ENCODE measurements at places on chromosomes 6 and 20.

DNA sequence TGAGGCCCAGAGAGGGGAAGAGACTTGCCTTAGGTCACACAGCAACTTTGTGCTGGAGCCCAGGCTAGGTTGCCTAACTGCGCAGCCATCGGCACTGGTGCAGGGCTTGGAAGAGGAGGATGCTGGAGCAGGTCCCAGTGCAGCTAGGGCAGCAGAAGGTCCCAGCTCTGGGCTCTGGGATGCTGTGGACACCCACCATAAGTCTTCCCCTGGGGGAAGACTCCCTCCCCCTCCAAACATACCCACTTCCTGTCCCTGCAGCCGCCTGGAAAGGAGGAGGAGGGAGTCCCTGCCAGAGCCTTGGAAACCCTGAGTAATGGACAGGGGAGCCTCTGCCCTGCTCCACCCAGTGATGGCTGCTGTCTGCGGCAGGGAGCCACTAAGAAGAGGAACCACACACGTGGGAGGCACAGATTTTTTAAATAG lies 93.6 kb downstream of the NCR2 start:
- DNase-seq = peak; percentile 69

- DNase-seq = no peak
Observed at GRCh38 chr6:14210077-14210476, 92.5 kb downstream of the CD83 start.

GRCh38 chr6:13654496-13654895 lies 39.4 kb downstream of the NOL7 start:
- DNase-seq = no peak

- no peak for DNase-seq
Observed at GRCh38 chr20:18057994-18058349, 256 bp upstream of the OVOL2 start.

DNA sequence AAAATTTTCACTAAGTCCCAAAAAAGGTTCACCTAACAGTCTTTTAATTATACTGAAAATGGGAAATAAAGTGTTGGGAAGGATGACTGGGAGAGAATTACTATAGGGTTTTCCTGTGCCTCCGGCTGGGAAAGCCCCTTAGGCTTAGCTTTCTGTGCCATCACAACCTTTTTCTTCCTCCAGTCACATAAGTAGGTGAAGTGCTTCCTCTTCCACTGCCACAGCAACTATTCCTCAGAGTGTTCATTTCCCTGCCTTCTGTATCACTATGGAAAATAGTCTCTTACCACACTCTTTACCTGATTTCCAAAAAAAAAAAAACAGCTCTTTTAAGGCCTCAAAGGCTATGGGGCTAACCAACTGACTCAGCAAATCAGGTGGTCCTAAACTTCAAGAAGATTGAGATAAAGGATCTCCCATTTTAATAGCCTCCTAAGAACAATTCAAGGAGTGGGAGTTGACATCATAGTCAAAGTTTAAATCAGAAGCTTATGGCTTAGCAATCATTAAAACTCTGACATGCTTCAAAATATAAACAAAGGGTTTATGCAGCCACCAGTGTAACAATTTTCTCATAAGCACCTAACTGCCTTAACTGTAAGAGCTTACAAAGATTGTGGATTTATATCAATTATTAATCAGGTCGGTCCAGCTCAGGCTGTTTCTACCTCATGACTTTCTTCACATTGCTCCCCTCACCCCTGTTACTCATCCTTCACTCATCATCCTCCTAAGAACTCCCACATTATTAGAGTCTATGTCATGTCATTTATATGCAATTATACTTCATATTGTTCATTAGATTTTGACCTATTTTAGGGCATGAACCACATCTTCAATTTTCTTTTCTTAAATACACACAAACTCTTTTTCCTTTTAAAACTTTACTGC lies 95.3 kb downstream of the RNGTT start:
- no peak for DNase-seq

- DNase-seq = no peak
Observed at GRCh38 chr6:55137929-55138693, 36.2 kb upstream of the HCRTR2 start.

GRCh38 chr6:160766657-160766988 lies 64.6 kb downstream of the PLG start:
- DNase-seq = no peak

GRCh38 chr6:121881974-121882667 lies 446.7 kb downstream of the GJA1 start:
- no peak for DNase-seq

GRCh38 chr6:161367472-161367871 lies 93.6 kb upstream of the AGPAT4 start:
- DNase-seq = no peak

DNA sequence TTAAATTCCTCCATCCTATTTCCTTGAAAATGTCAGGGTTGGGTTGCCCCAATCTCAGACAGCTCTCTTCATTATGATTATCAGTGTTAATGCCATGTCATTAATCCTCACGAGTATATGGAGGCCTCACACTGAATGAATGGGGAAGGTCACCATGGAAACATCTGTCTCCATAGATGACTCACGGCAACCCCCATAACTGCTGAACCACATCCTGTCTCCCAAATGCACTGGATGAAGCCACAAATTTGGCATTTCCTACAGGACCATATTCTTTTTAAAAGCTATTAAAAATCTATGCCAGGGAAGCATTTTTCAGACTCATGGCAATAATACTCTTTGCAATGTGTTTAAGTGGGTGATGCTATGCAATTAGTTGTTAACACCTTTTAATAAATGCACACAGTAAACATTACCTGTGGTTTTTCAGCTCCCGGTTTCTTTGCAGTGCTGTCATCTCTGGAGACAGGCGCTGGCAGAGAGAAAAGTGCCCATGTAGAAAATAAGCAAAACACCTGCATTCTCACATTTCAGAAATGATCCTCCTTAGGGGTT lies 80.1 kb upstream of the PTPRK start:
- DNase-seq = no peak

- no peak for DNase-seq
Observed at GRCh38 chr6:109801794-109802193, 110.7 kb downstream of the FIG4 start.

GRCh38 chr6:31765910-31766794 lies 3.7 kb downstream of the SAPCD1 start:
- no peak for DNase-seq

DNA sequence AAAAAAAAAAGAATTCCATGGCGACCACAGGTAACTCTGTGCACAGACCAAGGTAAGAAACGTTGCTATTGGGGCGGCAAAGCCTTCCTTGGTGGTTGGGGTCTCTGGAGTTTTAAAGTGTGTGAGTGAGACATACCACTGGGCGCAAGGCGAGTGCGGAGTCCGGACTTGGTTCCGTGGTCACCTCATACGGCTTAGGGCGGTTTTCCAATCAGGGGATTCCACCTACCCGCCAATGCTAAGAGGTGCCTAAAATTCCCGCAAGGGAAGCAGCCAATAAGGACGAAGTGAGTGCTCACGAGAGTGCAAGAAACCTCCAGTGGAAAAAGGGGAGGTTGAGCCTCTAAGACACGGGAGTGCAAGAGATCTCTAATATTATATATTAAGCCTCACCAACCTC lies 68.6 kb upstream of the PRSS16 start:
- DNase-seq = no peak

DNA sequence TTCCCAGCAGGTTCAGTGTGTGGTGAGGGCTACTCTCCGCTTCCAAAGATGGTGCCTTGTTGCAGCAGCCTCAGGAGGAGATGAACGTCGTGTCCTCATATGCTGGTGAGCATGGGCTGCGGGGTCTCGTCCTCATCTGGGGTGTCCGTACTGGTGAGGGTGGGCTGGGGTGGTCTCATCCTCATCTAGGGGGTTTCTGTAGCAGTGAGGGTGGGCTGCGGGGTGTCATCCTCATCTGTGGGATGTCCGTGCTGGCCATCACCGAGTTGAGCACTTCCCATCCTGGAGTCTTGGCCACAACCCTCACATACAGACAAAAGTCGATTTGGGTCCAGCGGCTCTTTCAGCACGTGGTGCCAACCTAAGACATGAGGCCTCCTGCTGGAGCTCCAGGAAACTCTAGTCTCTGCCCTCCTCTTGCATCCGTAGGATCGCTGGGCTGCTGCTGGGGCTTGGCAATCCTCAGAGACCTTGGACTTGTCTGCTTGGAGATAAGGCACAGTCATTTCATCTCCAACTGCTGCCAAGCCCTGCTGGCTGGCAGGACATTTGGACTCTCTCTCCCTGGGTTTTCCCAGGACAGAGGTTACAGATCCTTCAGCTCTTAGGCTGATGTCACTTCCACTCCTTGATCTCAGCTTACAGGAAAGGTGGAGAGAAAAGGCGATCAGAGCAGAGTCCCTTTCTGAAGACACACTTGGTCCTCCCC lies 160.4 kb downstream of the PACRG start:
- DNase-seq = no peak

DNA sequence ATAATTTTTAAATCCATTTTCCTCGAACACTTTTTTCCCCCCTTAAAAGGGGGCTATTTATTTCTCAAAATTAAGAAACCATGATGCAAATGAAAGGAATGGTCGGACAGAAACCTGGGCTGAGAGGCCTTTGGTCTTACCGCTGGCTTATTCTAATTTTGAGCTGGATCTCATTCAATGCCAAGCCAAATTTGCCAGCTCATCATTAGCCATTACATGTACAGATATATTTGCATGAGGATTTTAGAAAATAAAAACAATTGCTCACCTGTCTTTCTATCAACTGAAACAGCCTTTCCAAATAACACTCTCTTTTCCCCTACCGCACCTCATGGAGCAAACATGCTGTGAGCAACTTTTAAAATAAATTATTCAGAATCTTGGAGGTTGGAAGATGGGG lies 219.5 kb upstream of the DTNBP1 start:
- no peak for DNase-seq

DNA sequence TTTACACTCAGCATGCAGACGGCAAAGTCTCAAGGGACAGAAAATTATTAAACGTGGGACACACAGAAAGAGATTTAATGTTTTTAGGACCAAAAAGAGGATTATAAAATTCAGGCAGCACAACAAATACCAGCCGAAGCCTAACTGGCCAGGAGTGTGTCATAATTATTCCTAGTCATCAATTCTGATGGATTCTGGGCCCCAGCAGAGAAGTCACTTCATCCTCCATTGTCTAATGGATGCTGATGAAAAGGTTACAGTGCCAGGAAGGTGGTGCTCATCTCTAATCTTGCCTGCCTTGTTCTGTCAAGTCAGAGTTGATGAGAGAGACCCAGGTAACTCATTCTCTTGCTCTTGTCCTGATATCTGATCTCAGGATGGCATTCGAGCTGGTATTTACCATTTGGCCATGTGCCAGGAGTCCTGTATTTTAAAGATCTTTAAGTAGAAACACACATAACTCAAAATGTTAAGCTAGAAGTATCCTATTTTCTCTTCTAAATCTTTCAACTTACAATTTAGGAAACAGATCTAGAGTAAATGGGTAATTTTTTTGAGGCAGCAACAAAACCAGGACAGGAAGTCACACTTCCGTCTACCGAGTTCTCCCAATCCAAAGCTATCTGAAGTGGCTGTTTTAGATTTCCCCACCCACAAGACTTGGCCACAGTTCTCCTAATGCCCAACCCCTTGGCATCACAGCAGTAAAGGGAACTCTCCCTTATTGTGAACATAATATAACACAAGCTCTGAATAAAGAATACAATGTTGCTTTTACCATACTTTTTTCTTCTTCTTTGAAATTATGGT lies 50.0 kb downstream of the ADAT2 start:
- DNase-seq = no peak

- DNase-seq = no peak
Observed at GRCh38 chr6:20198775-20199174, 13.5 kb downstream of the MBOAT1 start.

DNA sequence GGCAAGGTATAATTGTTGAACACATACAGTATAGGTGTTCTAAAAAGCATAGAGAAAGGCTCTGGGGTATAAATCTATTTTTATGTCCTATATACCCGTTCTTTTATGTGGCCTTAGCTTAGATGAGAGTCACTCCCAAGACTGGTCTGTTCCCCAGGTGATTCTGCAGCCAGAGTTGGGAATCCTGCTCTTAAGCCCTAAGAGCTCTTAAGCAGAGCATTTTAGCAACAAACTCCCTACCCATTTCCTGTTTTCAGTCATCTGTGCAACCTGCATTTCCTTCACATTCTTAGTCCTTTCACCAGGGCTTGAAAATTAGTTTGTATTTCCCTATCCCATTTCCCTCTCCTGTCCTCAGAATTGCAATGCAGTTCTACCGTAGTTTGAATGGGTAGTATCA lies 166.1 kb downstream of the HS3ST5 start:
- no peak for DNase-seq

- no peak for DNase-seq
Observed at GRCh38 chr20:59575653-59576052, 28.7 kb upstream of the PHACTR3 start.

DNA sequence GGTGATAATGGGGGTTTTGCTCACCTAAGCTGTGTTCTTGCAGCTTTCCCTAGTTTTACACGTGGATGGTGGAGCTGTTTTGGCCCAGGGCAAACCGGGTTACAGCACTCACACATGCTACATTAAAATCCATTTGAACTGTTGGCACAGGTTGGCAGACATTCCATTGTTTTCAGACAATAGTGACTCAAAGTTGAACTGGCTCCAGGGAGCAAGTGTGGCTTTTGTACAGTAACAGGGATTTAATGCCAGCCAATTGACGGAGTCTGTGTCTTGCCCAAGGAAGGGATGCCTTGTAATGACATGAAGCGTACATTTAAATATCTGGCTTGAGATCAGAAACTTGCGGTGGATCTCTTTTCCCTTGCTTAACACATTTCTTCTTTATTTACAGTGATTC lies 183.1 kb downstream of the DTNBP1 start:
- no peak for DNase-seq

GRCh38 chr6:150732765-150733539 lies 132.6 kb upstream of the MTHFD1L start:
- no peak for DNase-seq

GRCh38 chr6:74250161-74250818 lies 554.3 kb downstream of the CD109 start:
- no peak for DNase-seq

DNA sequence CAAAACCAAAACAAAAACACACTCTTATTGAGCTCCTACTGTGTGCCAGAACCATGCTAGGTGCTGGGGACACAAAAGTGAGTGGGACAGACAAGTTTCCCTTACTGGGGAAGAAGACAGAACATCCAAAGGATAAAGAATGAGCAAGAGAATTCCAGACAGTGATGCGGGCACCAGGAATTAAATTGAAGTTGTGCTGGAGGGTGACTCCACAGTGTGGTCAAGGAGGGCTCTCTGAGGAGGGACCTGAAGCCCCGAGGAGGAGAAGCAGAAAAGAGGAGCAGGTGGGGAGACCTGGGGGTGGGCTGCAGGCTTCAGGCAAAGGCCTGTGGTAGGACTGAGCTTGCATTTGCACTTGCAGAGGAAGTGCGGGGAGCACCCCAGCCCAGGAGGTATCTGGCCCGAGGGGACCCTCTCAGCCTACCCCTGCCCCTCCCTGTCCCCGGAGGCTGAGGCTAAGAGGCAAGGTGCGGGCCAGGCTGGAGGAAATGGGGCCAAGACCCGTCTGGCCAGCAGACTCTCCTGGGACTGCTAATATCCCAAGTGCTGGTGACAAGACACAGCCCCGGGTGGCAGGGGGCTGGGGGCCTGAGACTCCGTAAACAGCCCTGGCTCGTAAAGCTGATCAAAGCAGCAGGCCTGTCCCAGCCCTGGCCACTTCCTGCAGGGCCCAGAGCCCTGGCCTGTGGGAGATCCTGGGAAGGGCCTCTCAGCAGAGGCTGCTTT lies 57.1 kb downstream of the SNAI1 start:
- no peak for DNase-seq

GRCh38 chr6:8391934-8392333 lies 43.4 kb downstream of the SLC35B3 start:
- DNase-seq = no peak
